ENCODE measurements at places on chromosomes 12 and 14. TPM values are rescaled to one million over a fixed set of nuclear protein-coding genes. Genes with fewer than 3 reads are reported as not detected.

Gene CS
- 44.8 TPM for total RNA-seq

Gene FAM181A
- total RNA-seq, result not detected

Gene CRIP2
- total RNA-seq, result 148 TPM

Gene SERPINA12
- not detected for total RNA-seq

Gene ASB2
- 0.23 TPM for total RNA-seq

Gene HOXC10
- total RNA-seq, result not detected

Gene DNAI7
- total RNA-seq, result 0.08 TPM

Gene PUS1
- 8.0 TPM for total RNA-seq
